ENCODE measurements at places on chromosomes 6 and 20.

- DNase-seq: no peak
Observed at GRCh38 chr6:83371423-83371822, 59.4 kb downstream of the ME1 start.

DNA sequence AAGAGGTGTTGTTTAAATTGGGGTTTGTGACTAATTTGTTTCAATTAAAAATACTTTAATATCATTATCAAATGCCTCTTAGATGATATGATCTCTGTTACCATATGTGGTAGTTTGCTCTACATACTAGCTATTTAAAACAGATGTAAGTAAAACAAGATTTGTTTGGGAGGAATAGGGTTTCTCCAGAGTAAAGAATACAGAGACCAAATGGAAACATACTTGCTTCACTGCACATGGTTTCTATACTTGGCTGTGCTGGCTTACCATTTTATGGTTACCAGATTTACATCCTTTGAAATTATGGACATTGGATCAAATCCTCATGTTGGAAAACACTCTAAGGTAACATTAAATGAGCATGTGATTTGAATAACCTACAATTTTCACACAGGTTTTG is 588.3 kb downstream of the CD109 start:
- no peak for DNase-seq

GRCh38 chr20:11880680-11881079 is 37.0 kb upstream of the BTBD3 start:
- no peak for DNase-seq

- no peak for DNase-seq
Observed at GRCh38 chr6:51429017-51429712, 610.5 kb downstream of the TFAP2B start.

DNA sequence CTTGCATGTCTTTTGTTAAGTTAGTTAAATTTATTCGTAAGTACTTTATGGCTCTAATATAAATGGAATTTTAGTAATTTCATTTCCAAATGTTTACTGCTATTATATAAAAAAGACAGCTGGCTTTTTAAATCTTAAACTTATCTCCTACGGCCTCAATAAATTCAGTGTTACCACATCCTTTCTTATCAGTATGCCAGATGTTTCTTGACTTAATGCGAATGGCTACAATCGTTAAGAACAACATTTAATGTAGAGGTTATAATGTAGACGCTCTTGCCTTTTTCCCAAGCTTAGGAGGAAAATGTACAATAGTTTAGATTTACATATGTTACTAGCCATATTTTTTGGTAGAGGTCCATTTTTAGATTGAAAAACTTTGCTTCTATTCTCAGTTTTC is 659.4 kb downstream of the TENT5A start:
- no peak for DNase-seq

DNA sequence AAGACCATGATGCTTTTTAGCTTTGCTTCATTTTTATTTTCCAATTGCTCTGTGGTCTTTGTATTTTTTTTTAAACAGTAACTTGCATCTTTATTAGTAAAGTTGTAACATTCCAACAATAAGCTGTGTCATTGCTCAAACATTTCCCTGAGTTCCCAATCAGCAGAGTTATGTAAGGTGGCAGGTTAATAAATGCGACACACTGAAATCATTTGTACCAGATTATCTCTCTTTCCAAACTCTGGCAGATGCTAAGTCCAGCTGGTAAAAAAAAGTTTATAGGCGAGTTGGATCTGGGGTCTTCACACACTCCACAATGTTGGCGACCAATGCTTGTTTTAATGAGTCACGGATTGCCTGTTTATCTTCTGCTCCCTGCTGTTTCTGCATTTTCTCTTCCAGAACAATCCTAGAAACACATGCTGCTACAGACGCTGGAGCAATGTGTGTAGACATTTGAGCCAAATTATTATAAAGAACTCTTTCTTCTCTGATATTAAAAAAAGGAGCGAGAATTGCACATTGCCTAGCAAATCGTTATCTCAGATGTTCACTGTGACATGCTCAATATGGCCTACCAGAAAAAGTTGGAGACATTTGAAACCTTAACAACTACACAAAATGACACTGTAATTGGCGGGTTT is 113.6 kb upstream of the IFNGR1 start:
- no peak for DNase-seq

GRCh38 chr6:139474145-139475108 is 100.0 kb upstream of the CITED2 start:
- DNase-seq: no peak

DNA sequence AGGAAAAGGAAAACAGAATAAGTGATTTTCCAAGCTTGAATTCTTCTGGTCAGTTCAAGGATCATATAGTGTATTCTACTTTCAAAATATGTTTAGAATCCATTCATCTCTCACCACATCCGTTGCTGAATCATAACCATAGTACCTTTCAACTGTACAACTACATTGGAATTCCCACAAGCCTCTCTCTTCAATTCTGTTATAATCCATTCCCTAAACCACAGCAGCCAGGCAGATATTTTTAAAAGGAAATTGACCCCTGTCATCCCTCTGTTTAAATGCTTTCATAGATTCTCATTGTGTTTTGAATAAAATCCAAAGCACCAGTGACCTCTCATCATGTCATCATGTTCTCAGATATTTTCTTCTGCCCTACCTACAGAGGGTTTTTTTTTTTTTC is 412.7 kb downstream of the GRIK2 start:
- no peak for DNase-seq

Measured in NCI-H2029 treated with DMSO at 0.1 percent for 48 hours (cell line).